Dorsolateral prefrontal cortex (tissue), 122 donors: ENCODE measurements at places on chromosomes 13 and 19.
A peak's percentile ranks its signal among the peaks of the same experiment; 100 is the strongest.

GRCh38 chr13:30735872-30736175 is 481 bp downstream of the ALOX5AP start:
- DNase-seq, result no peak

GRCh38 chr19:46976845-46977320 is 42.8 kb upstream of the NPAS1 start:
- DNase-seq, result no peak

GRCh38 chr19:40416918-40417642 is 3.9 kb upstream of the PRX start:
- no peak for DNase-seq

DNA sequence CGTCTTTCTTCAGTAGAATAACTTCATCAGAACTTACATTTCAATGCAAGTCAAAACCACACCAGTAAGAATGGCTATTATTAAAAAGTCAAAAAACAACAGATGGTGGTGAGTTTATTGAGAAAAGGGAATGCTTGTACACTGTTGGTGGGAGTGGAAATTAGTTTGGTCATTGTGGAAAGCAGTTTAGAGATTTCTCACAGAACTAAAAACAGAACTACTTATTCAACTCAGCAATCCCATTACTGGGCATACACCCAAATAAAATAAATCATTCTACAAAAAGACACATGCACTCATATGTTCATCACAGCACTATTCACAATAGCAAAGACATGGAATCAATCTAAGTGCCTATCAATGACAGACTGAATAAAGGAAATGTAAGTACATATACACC is 231.2 kb downstream of the NHLRC3 start:
- DNase-seq, result no peak

GRCh38 chr13:88602786-88603777 is 931.9 kb downstream of the SLITRK5 start:
- DNase-seq, result no peak

GRCh38 chr19:46303691-46304397 is 7.0 kb downstream of the HIF3A start:
- DNase-seq, result peak; percentile 4

DNA sequence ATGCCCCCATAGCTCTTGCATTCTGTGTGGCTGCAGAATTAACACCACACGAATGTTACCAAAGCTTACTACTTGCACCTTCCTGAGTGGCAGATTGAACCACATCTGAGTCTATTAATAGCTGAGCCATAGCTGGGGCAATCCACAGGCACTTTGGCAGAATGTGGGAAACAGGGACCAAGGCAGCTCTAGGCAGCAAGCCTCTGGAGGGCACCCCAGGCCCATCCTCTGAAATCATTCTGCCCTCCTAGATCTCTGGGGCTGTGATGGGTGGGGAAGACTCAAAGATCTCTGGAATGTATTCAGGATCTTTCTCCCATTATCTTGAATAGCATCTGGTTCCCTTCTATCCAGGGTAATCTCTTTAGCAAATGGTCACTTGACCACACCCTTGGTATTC is 139.3 kb downstream of the TNFRSF19 start:
- no peak for DNase-seq

GRCh38 chr13:75798353-75799255 is 162.5 kb downstream of the LMO7 start:
- no peak for DNase-seq

DNA sequence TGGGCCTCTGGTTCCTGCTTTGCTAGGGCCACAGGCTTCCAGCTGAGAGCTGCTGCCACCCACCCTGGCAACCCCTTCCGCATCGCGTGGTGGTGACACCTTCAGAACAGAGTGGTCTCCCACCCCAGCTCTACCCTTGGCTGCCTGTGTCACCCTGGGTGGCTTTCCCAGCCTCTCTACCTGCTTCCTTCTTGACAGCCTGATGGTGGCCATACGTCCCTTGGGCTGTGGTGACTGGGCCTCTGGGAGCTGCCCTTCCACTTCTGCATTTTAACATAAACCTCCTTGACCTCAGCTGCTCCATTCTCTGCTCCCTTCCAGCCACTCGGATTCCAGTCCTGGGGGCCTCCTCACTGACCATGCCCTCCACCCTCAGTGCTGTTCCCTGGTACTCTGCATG is 17.0 kb downstream of the PAK4 start:
- no peak for DNase-seq

DNA sequence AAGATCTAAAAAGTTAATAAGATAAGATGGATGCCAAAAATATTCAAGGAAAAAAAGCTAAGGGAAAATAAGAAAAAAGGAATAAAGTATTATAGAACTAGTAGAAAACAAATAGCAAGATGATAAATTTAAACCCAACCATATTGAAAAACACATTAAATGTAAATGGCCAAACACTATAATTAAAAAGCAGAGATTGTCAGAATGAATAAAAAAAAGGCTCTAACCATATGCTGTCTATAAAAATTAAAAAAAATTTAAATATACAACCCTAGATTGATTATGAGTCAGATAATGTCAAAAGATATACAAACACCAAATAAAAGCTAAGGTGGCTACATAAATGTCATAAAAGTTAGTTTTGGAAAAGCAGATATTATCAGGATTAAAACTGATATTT is 617.5 kb upstream of the SGCG start:
- no peak for DNase-seq

DNA sequence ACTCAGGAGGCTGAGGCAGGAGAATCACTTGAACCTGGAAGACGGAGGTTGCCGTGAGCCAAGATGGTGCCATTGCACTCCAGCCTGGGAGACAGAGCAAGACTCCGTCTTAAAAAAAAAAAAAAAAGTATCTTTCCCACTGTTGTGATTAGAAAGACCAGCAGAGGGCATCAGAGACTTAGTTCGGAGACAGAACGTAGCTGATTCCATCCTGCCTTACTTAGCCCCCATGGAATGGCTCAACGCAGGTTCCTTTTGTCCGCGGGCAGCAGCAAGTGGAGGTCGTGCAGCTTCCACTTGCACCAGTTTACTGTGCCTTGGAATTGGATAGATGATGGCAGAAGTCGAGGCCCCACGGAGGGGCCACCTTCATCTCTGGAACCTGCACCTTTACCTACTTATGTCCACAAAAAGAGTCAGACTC is 8.1 kb downstream of the TIMM29 start:
- no peak for DNase-seq

GRCh38 chr13:80038371-80038770 is 302.6 kb downstream of the SPRY2 start:
- no peak for DNase-seq

DNA sequence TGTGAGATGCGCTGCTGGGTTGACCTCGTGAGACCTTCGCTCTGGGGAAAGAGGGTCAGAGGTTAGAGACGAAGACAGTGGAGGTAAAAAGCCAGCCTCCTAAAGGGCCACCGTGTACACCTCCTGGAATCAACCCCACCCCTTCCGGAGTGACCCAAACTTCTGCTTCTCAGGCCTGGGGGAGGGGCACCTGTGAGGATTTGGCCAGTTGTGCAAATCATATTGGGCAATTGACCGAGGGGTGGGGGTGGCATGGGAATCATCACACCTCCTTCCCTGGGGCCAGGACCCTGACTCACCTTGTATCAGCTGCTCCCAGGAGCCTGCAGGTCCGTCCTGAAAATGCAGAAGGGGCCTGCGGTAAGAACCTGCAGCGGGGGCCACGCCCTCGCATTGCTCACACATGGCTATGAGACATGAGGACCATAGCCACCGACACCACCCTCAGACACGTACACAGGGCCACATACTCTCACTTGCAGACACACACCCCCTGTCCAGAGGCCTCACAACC is 2.8 kb downstream of the TNFSF14 start:
- DNase-seq, result no peak

DNA sequence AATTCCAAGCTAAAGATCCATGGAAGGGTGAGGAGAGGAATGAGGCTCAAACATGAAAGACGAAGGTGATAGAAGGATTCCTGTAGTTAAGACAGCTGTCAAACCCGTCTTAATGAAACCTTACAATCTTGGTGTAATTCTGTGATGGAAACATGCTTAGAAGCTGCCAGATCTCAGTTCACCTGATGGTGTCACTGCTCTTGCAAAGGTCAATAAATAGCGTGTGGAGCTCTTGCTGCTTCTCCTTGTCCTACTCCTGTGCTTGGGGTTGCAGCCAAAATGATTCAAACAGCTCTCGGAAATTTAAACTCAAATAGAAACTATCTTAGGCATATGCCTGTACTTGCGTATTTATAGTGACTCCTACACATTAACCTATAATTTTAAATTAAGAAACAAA is 1705.0 kb downstream of the OLFM4 start:
- DNase-seq, result no peak

DNA sequence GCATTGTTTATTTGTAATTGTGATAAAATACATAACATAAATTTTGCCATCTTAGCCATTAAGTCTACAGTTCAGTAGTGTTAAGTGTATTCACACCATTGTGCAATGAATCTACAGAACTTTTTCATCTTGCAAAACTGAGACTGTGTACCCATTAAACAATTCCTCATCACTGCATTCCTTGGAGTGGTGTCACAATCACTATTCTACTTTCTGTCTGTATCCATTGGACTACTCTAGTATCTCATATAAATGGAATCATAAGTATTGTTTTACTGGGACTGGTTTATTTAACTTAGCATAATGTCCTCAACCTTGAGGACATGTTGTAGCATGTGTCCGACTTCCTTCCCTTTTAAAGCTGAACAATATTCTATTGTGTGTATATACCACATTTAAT is 36.8 kb downstream of the UFM1 start:
- DNase-seq, result no peak

DNA sequence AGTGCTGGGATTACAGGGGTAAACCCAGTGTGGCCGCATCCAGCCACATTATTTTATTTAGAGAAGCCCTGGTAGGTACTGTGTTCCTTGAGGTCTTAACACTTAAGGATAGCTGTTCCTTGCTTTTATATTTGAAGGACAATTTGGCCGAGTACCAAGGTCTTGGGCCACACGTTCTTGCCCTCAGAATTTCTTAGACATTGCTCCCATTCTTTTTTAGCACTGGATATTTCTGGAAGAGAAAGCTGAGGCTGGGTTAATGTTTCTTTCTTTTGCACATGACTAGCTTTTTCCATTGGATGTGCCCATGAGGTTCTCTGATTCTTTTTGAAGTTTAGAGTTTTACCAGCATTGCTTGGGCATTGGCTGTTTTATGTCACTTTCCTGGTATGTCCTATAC is 5.5 kb upstream of the RNF113B start:
- no peak for DNase-seq

DNA sequence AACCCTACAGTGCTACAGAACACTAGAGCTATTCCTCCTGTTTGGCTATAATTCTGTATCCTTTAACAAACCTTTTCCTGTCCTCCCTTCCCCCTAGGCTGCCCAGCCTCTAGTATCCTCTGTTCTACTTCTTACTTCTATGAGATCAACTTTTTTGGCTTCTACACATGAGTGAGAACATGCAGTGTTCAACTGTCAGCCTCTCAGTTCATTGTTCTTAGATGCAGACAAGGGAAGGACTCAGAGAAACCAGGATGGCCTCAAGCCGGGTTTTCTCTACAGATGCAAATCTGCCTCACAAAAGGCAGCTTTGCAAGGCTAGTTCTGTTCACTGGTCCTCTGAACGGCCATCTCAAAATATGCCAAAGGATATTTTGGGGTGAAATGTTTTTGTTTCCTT is 18.4 kb downstream of the AMER2 start:
- DNase-seq, result peak; percentile 73

DNA sequence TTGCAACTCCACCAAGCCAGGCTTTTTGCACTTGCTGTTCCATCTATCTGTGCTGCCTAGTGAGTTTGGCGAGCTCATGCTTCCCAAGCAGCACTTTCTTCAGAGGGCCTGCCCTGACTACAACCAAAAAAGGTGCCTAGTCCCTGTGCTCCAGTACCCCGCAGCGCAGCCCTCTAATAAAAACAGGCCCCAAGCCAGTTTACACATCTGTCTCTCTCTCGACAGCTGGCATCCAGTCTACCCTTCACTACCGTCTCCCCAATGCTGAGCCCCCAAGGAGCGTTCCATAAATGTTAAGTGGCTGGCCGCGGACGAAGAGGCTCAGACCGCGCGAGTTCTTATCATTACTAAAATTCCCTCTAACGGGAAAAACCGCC is 512 bp downstream of the MED4 start:
- DNase-seq, result no peak

- no peak for DNase-seq
Observed at GRCh38 chr13:67101730-67102467, 128.2 kb downstream of the PCDH9 start.

GRCh38 chr13:47168066-47168465 is 271.2 kb upstream of the HTR2A start:
- DNase-seq, result no peak

- no peak for DNase-seq
Observed at GRCh38 chr13:21825801-21826200, 154.9 kb downstream of the FGF9 start.

- no peak for DNase-seq
Observed at GRCh38 chr19:15671891-15672579, 852 bp upstream of the CYP4F12 start.

- DNase-seq, result no peak
Observed at GRCh38 chr19:5929625-5930024, 15.6 kb downstream of the CAPS start.

- DNase-seq, result no peak
Observed at GRCh38 chr13:73598020-73598712, 536.0 kb downstream of the KLF12 start.

- no peak for DNase-seq
Observed at GRCh38 chr13:48642061-48642460, 11.7 kb upstream of the CYSLTR2 start.

DNA sequence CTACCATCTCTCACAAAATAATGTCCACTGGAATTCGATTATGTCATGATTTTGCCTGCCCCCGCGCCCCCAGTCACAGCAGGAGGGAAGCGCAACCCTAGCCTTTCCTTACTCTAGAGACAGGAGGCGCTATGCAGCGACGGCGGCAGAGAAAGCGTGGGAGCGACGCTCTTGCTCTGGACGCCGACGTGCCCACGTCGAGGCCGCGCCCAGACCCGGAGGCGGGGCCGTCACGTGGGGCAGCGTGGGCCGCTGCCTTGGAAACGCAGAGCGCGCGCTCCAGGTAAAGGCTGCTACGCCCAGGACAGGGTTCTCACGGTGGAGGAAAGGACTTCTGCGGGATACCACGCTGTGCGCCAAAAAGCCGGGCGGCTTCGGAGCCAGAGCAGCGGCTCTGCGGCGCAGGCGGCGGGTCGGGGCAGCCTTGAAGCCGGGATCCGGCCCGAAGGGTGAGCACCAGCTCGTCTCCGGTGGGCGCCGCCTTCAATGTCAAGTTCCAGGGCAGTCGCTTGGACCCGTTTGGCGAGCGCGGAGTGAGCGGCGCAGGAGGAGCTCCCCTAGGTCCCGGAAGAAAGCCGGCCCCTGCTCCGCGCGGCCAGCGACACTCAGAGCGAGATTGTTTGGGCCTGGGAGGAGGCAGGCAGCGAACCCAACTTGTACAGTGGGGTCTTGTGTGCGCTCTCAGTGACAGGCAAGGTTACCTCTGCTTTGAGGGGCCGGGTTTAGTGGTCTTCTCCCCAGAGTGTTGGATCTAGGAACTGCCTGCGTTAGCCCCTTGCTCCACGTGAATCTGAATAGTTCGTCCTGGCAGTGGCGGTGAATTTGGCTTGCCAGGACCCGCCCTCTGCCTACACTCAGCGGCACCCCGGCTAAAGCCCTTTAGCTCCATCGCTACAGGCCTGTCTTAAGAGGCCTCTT is 121.7 kb downstream of the MRPL57 start:
- DNase-seq, result peak; percentile 84
